ENCODE measurements at places on chromosomes 12 and 14.

DNA sequence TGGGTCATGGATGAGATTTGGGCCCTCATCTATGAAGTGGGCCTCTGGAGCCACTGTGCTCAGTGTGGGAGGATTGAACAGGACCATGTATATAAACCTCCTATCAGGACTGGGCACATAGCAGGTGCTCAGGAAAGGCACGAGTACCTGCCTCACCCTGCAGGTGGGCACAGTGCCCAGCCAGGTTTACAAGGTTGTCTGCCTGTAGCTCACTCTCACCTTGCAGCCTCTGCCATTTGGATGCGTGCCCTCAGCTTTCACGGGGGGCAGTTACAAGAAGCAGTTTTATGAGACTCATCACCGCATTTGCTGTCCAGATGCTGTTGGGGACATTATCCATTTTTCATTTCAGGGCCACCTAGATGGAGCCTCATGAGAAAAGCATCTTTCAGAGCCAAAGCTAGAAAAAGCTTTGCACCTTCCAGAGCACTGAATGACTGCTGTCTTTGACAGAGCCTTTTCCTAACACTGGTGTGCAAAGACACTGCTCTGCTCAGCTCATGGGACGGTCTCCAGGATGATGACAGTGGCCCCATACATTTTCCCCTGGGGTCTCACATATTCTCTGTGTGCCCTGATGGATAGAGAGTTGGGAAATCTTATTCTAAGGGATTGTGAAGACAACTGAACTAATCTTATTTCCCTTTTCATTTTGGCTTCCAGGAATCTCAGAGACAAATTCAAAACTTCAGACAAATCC, 327.5 kb upstream of the RTL1 start:
- no peak for DNase-seq

GRCh38 chr12:105927564-105927963, 211.2 kb downstream of the NUAK1 start:
- no peak for DNase-seq

GRCh38 chr14:84988357-84988756, 541.6 kb upstream of the FLRT2 start:
- DNase-seq: no peak

DNA sequence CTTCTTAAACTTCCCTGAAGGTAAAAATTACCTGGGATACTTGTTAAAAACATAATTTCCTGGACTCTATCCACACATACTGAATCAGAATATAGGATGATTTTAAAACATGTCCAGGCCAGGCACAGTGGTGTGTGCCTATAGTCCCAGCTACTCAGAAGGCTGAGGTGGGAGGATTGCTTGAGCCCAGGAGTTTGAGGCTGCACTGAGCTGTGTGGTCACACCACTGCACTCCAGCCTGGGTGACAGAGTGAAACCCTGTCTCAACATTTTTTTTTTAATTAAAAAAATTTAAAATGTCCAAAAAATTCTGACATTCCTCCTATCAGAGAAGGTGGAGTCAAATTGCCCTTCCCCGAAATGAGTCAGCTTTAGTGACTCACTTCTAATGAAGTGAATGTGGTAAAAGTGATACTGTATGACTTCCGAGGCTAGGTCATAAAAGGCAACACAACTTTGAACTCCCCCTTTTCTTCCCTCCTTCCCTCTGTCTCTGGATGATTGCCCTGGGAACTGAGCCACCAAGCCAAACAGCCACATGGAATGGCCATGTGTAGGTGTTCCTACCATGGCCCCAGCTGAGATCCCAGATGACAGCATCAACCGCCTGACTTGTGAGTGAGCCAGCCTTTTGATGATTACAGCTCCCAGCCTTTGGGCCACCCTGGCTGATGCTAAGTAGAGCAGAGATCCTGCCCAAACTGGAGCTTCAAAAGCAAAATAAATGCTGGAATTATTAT, 36.3 kb downstream of the LIMA1 start:
- peak; percentile 93 for DNase-seq

DNA sequence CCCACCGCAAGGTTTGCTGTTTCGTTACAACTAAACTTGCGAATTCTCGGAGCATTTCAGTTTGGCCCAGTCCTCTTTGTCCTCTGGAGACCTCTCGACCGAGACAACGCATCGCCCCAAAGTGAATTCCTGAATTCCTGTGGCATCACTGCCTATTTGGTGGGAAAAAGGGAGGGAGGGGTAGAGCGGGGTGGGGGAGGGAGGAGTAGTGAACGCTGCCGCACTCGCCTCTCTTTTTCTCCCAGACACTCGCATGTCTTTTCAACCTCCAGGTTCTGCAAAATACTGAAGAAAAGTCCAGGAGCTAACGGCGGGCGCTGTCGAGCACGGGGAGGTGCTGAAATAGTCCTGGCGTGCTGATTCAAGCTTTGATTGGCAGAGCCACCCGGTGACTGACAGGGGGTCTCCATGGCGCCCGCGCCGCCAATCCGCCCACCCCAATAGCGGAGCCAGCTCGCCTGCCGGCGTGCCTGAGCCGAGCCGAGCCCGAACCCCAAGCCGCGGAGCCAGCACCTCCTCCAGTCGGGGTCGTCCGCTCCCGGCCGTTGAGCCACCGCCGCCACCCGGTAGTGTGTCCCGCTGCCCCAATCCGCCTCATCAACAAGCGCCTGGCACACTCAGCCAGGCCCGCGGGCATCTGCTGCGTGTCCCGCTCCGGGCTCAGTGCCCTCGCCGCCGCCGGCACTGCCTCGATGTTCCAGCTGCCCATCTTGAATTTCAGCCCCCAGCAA, at the start of gene SIX6:
Gene SIX6, plus strand, starts transcription at position 440 of the 731 bp plus-strand sequence. Its CDS starts 253 bp downstream, at position 693.
- no peak for DNase-seq

- DNase-seq: no peak
Measured at GRCh38 chr12:130919086-130919485, 34.6 kb upstream of the ADGRD1 start.

DNA sequence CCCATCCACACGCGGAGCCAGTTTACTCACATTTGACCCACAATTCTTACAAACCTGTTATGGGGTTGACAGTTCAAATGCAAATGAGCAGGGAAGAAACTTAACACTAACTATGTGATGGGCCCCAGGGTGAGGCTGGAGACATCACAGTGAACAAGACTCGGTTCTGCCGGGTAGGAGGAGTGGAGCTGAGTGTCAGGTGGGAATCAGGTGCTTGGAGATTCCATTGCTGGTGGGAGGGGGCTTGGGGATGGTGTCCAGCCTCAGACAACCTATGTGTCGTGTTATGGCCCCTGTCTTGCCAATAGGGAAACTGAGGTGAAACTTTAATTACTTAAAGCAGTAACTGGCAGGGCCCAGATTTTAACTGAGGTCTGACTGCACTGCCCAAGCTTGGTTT, 41.9 kb downstream of the BEGAIN start:
- no peak for DNase-seq

DNA sequence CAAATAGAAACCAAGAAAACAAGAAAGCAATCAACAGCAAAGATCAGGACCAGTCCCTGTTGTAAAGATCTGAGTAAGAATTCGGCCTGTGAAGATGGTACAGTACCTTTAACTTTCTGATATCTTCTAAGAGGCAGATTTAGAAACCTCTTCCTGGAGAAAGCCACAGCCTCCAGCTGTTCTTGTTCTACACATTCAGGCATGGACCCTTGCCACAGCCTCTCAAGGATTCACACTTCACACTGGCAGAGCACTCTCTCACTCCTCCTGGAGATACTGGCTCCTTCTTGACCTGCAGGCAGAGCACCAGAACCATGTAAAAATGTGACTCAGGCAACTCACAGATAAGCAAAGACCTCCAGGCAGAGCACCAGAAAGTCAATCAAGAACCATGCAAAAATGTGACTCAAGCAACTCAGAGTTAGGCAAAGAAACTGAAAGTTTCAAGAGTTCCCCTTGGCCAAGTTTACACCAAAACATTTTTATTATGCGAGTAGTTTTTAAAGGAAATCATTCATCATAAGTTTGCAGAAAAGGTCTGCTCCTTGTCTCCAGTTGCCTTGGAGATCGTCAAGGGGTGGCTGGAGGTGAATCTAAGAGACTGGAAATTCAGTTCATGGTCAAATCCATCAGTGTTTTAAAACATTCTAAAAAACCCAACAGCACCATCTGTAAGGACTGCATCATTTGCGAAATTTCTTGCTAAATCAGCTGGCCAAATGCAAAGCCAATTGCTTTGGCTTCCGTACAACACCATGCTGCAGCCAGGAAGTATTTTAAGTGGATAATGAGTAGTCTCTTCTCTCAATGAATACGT, 119.3 kb upstream of the MDM1 start:
- DNase-seq: no peak

- no peak for DNase-seq
Measured at GRCh38 chr12:52162981-52163380, 28.8 kb downstream of the KRT80 start.

DNA sequence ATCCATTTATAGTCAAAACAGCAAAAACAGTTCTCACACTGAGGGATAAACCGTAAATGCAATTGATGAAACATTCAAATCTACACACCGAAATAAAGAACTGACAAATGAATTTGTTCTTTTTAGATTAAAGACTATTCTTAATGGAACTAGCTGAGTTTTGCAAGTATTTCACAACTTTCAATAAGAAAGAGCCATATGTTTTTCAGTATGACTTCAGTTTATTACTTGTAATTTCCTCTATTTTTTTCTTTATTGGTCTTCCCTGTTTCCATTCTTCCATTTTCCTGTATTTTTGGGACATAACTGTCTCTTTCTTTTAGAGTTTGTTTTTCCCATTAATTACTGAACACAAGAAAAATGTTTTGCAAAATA, 4.3 kb downstream of the BCAT1 start:
- no peak for DNase-seq
